ENCODE measurements at places on chromosomes 16 and 17.

- DNase-seq: peak; percentile 33
Measured at GRCh38 chr17:3754458-3755334, 31.0 kb downstream of the HASPIN start.

DNA sequence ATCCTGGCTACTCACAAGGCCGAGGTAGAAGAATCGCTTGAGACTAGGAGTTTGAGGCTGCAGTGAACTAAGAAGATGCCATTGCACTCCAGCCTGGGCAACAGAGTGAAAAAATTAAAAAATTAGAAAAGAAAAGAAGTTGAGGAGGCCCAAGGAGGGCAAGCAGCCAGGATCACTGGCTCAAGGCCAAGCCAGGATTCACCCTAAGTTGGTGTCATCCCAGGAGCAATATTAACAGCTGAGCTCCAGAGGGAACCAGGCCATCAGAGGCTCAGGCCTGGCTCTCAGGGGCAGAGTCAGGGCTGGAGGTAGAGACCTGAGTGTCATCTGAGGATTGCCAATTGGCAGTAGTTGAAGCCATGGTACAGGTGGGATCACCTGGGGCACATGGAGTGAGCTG, 20.7 kb downstream of the DRC3 start:
- DNase-seq: no peak

DNA sequence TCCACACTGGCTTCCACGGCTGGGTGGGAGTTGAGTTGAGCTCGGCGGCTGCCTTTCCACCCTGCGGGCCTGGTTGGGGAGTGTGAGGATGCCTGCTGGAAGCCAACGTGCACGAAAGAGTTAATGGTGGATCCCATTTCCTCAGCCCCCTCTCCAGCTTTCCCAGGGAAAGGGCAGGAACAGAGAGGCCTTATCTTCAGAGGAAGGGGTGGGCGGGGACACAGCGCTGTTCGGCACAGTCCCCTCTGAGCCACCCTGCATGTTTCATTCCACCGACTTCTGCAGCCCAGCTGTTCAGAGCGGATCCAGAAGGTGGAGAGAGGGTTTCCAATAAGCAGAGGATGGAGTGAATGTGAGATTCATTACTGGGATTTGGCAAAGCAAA, 295.3 kb downstream of the SEC14L1 start:
- DNase-seq: no peak

GRCh38 chr16:1525871-1526607, 7.4 kb upstream of the TMEM204 start:
- DNase-seq: no peak

GRCh38 chr17:50184611-50185398, 16.6 kb downstream of the COL1A1 start:
- no peak for DNase-seq

- peak; percentile 38 for DNase-seq
Measured at GRCh38 chr17:51391982-51392654, 131.8 kb downstream of the UTP18 start.

DNA sequence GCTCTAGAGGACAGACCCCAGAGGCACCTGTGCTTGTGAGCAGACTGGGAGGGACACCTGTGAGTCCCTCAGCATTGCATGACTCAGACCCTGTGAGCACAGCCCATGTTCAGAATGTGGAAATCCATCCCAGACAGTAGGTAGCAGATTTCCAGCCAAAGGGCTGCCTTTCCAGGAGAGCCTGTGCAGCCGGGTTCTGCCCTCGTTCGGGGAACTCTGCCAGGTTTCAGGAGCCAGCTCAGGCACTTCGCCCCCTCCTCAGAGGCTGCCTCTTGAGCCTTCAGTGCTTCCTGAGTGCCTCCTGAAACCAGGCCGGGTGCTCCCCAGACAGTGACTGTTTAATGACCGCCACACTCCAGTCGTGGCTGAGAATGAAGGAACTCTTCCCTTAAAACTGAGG, 23.3 kb upstream of the SDR42E2 start:
- no peak for DNase-seq

- peak; percentile 54 for DNase-seq
Measured at GRCh38 chr16:30875871-30876801, 17.7 kb downstream of the BCL7C start.

DNA sequence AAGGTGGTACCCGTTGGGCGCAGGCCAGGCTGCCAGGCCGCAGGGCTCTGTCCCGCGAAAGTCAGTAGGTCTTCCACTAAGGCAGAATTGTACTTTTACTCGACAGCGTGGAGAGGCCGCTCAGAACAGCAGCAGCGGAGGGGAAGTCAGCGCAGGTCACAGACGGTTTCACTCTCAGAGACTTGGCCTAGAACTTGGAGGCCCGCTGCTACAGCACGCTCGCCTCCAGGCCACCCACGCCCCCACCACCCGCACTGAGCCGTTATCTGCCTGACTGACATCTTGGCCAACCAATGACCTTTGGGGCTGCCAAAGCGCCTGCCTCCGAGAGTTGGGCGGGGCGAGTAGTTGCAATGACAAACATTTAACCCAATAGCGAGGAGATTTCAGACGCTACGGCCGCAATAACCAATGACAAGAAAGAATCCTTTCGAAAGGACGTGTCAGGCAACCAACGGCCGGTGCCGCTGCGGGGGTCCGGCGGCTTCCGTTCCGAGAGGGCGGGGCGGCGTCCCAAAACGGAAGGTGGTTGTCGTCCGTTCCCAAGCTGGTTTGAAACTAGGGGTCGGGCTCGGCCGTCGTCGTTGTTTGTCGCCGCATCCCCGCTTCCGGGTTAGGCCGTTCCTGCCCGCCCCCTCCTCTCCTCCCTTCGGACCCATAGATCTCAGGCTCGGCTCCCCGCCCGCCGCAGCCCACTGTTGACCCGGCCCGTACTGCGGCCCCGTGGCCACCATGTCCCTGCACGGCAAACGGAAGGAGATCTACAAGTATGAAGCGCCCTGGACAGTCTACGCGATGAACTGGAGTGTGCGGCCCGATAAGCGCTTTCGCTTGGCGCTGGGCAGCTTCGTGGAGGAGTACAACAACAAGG, at the start of gene DCAF7:
Gene DCAF7 (plus strand): TSS at position 532 of the 871 bp plus-strand sequence. CDS start 201 bp downstream, at position 733.
- peak; percentile 100 for DNase-seq

- DNase-seq: no peak
Measured at GRCh38 chr17:40857535-40857934, 9.5 kb downstream of the KRT12 start.

DNA sequence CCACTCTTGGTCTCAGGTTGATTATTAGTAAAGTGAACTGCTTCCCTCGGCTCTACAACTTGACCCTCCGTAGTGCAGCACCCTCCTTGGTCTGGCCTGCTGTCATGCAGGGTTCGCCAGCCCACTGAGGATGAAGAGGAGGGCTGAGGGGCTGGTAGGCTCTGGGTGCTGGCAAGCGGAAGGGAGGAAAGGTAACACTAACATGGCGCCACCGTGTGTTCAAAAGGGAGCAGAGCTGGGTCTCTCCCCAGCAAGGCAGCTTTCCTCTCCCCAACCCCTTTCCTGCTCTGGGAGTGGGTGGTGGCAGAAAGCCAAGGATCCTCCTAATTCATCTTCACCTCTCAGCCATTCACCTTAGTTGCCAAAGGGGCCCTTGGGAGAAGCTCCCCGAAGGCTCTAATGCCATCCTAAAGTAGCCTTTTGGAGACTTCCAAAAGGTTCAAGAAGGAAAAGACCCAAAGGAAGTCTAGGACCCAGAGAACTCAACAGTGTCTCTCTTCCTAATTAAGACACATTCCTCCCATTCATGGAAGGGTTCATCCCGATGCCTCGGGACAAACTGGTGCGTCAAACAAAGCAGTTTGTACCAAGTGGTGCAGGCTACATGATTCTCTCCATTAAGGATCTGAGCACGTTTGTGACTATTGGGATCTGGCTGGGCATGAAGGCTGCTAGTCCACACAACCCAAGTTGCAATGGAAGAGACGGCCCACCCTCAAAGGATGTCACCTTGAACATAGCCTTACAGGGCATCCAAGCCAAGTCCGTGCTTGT, 90.8 kb upstream of the TOB1 start:
- DNase-seq: peak; percentile 77

- DNase-seq: no peak
Measured at GRCh38 chr17:82180776-82181528, 31.7 kb downstream of the CCDC57 start.

GRCh38 chr17:81806461-81807209, 2.7 kb downstream of the GCGR start:
- DNase-seq: no peak

- DNase-seq: no peak
Measured at GRCh38 chr17:77726549-77727006, 231.9 kb upstream of the TNRC6C start.

DNA sequence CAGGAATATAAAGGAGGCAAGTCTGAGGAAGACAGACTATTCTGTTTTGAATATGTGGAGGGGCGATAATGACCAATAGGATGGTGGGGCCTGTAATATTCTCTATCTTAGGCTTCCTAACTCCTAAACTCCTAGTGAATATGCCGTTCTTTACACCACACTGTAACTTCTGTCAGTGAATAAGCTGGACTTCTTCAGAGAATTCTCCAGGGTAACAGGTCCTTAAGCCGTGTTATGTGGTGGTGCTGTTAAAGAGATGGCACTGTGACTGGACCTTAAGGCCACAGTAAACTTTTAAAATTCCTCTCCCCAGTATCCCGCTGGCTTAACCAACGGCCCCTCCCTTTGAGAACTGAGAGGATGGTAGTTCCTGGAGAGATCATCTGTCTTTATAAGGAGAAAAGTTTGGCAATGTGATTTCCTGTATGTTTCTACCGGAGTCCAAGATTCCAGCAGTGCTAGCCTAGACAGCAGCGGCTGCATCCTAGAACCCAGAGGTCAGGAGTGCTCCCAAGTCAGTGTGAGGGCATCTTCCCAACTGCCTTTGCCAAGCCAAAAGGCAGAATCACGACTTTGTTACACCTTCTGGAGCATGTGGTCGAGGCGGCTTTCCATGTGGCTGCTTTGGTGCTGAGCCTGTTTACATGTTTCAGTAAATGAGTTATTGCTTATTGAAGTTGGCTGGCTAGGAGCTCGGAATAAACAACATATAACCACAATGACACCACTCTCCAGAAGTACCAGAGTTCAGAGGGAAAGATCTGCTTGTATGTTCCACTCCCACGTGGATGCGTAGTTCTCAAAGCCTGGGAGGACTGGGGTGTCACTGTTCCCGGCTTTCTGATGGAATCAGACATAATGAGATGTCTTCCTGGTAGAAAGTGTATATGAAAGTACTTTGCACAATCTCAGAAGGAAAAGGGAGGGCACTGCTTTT, 41.0 kb downstream of the TUBD1 start:
- peak; percentile 57 for DNase-seq

- DNase-seq: peak; percentile 71
Measured at GRCh38 chr16:49858200-49859124, 2.5 kb upstream of the ZNF423 start.

- DNase-seq: no peak
Measured at GRCh38 chr17:19719355-19720209, 3.2 kb upstream of the SLC47A2 start.

DNA sequence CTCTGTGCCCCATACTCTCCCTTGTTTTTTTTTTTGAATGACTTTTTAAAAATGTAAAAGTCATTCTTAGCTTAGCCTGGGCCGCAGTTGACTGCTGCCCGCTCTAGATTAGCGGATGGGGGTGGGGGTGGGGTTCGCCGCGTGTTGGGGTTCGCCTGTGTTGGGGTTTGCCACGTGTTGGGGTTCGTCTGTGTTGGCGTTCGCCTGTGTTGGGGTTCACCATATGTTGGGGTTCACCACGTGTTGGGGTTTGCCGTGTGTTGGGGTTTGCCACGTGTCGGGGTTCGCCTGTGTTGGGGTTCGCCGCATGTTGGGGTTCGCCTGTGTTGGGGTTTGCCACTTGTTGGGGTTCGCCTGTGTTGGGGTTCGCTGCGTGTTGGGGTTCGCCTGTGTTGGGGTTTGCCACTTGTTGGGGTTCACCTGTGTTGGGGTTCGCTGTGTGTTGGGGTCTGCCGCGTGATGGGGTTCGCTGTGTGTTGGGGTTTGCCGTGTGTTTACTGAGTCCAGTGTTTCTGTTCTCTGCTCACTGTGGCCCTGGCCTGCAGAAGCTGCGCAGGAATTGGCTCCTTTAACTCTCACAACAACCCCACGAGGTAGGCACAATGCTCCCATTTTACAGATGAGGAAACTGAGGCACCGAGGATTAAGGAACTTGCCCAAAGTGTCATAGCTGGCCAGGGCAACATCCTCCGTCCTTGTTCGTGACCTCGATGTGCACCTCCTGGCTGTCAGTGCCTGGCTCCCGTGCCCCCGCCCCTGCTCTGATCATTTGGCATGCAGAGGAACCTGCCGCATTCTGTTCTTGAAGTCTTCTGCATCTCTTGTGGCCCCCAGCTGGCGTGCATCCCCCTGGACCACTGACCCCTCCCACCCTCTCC, 96.6 kb upstream of the CIBAR2 start:
- no peak for DNase-seq

- DNase-seq: no peak
Measured at GRCh38 chr17:7633093-7633492, 3.2 kb downstream of the SHBG start.

DNA sequence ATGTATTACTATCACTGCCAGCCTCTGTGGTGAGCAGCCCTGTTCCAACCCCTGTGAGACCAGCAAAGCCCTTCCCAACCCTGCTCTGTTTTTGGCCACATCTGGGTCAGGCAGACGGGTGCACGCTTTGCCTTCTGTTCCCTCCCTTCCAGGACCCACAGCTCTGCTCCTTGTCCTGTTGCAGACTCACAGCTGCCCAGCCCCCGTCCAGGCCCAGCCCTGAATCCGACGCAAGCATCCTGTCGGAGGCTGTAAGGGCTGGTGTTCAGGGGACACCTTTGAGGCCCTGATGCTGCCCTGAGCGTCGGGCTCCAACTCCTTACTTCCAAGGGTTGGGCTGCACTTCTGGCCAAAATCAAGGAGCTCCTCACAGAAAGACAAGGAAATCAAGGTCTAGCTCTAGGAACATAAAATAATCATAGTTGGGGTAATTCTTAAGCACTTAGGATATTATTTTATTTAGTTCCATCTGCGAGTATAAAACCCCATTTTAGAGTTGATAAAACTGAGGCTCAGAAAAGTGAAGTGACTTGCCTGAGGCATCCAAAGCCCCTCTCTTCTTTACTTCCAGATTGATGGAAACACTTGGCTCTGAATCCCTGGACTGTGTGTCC, 14.3 kb upstream of the SRCIN1 start:
- DNase-seq: no peak

- no peak for DNase-seq
Measured at GRCh38 chr17:71613996-71614395, 506.8 kb upstream of the SOX9 start.

GRCh38 chr16:83706394-83706793, 101.4 kb upstream of the HSBP1 start:
- peak; percentile 31 for DNase-seq

- no peak for DNase-seq
Measured at GRCh38 chr16:2756288-2757015, 4.0 kb downstream of the SRRM2 start.

DNA sequence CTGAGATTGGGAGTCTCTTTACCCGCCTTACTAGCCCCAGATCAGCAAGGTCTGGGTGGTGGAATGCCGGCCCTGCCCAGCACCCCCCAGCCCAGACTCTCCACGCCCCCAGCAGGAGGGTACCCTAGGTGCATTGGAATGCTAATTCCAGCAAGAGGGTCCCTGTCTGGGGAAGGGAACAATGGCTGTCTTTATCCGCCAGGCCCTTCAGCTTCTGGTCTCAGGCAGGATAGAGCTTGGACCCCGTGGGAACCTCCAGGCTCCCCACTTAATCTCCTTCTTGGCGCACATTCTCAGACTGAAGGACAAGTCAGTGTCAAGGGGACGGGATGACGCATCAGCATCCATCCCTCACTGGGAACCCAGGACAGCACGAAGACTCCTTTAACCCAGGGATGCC, 85.1 kb downstream of the LITAF start:
- DNase-seq: no peak

- DNase-seq: no peak
Measured at GRCh38 chr16:1288813-1289476, 20.5 kb upstream of the UBE2I start.

GRCh38 chr17:45951403-45951802, 47.6 kb upstream of the STH start:
- DNase-seq: no peak

- no peak for DNase-seq
Measured at GRCh38 chr16:50284131-50284911, 18.0 kb downstream of the ADCY7 start.

All from astrocyte of the hippocampus (primary cell).